Skeletal muscle cell (primary cell): ENCODE measurements at places on chromosomes 7 and 10.

GRCh38 chr7:36591636-36592035 is 132.7 kb downstream of the AOAH start:
- no peak for DNase-seq

DNA sequence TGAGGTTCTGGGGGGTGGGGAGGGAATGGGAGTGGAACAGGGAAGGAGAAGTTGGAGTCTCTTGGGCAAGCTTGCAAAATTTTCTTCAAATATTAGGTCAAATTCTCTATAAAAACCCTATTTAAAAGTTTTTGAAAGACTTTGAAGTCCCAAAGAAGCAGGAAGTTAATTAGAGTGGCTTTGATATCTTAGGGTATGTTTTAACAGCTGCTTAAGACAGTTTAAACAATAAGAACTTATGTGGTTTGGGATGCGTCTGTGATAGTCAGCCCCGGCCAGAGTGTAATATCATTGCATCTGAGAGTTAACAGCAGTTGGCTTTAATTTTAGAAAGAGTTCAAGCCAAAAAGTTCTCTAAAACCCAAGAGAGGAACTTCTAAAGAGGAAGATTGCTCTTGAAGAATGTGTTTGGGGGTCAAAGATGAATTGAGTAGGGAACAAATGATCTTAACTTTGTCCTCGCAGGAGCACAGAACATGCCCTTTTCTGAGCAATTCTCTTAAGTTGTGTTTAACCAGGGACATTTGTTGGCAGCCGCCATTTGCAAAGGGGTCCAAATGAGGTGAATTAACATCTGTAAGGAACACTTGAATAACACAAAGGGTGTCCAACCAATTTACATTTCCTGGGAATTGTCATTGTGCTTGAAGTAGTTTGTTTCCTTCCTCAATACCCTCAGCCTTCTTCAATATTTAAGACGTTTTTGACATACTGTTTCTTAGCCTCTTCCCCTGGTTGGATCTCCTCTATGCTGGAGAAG is 182.4 kb downstream of the PTEN start:
- DNase-seq, result no peak

- DNase-seq, result no peak
Measured at GRCh38 chr7:11343136-11343535, 369.5 kb downstream of the PHF14 start.

GRCh38 chr10:126016156-126016805 is 119.9 kb downstream of the FANK1 start:
- no peak for DNase-seq
